ENCODE measurements at places on chromosomes 2 and 18.

- no peak for DNase-seq
Measured at GRCh38 chr2:192254444-192254843, 59.7 kb upstream of the TMEFF2 start.

DNA sequence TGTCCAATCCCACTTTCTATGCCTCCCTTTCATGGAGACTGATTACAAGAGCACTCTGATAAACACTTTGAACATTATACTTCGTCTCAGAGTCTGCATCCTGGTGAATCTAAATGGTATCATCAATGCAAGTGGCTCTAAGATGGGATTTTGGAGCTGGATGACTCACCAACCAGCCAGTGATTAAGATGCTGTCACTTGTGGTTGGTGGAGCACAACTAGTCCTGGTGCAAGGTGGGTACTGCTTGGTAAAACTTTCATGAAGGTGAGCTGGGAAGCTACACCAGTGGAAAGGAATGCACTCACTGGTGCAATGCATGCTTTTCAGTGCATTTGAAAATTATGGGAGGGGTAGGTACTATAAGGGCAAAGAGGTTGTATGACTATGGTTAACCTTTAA lies 137.7 kb upstream of the TRIB2 start:
- no peak for DNase-seq

- DNase-seq, result no peak
Measured at GRCh38 chr2:98324181-98324580, 22.1 kb upstream of the CNGA3 start.

GRCh38 chr18:29007986-29008654 lies 831.2 kb upstream of the CDH2 start:
- DNase-seq, result no peak

- no peak for DNase-seq
Measured at GRCh38 chr2:84421197-84421596, 37.9 kb downstream of the SUCLG1 start.

- no peak for DNase-seq
Measured at GRCh38 chr18:36073676-36074075, 6.3 kb upstream of the RPRD1A start.

DNA sequence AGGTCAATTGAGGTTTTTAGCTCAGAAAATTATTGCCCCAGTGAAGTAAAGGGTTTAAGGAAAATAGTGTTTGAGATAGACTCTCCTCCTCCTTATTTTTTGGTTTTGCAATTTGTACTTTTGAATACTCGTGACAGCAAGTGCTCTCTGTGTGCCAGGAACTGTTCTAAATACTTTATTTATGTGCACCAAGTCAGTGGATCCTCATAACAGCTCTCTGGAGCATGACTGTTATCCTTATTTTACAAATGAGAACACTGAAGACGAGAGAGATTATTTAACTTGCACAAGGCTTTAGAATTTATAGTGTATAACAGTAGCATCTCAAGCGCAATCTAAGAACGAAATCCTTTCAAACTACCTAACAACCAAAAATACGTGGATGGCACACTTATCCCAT lies 24.7 kb downstream of the BABAM2 start:
- DNase-seq, result no peak

DNA sequence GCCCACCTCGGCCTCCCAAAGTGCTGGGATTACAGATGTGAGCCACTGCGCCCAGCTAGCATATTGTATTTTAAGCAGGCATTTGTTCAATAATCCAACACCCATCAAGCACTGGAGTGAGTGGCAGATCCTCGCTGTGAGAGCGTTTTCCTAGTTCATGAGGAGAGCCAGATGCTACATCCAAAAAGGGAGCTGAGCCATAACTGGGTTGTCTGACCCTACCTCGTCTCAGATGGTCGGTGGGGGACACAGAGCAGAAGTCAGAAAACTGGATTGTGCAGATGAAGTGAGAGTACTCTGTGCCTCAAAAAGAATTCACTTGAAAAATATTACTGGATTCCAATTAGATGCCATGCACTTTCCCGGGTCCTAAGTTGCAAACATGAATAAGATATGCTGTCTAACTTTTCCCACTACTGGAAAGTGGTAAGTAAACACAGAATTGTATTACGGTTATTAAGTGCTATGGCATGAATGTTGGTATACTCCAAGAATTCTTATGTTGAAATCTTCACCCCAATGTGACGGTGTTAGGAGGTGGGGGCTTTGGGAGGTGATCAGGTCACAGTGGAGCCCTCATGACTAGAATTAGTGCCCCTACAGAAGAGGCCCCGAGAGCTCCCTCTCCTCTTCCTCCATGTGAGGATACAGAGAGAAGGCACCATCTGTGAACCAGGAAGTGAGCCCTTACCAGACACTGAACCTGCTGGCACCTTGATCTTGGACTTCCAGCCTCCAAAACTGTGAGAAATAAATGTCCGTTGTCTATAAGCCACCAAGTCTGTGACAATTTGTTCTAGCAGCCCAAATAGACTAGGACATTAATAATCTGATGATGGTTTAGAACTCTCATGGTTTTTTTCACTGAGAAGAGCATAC lies 21.5 kb downstream of the SOWAHC start:
- DNase-seq, result no peak

- DNase-seq, result no peak
Measured at GRCh38 chr2:189022492-189022891, 48.3 kb downstream of the COL3A1 start.

GRCh38 chr2:30428827-30429461 lies 18.1 kb upstream of the LCLAT1 start:
- no peak for DNase-seq

DNA sequence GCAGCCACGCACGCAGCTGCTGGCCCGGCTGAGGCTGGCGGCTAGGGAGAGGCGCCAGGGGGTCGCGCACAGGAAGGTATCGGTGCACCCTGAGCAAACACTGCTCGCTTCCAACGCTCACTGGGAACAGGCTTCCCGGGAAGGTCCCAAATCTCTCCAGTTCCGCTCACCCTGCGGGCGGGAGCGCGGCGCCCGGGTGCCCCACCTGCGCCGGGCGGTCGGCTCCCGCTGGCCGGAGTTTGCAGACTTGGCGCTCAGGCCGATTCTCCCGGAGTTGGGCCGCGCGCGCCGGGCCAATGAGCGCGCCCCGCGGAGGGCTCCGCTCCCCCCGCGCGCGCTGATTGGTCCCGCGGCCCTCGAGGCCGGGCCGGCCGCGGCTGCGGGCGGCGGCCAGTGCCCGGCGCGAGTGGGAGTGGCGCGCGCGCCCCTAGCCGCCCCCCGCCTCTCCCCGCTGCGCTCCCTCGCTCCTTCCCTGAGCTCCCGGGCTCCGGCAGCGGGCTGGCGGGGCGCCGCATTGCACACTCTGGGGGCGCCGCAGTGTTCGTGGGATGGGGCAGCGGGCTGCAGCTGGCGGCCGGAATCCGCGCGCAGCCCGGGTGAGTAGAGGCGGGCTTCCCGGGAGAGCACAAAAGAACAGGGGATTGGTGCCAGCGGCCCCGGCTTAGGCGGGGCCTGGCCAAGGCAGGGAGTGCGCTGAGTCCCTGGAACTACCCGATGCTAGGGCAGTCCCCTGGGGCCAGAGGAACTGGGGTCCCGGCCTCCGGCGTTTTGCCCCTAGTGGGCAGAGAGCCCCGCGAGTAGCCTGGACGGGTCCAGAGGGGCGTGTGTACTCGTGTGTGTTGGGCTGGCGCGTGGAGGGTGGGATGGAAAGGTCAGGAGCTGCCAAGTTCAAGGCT lies at the start of gene LYPD6:
LYPD6 (plus strand) TSS at position 461 of the 896 bp plus-strand sequence. CDS start 107,122 bp downstream, outside the sequence.
- DNase-seq, result no peak

DNA sequence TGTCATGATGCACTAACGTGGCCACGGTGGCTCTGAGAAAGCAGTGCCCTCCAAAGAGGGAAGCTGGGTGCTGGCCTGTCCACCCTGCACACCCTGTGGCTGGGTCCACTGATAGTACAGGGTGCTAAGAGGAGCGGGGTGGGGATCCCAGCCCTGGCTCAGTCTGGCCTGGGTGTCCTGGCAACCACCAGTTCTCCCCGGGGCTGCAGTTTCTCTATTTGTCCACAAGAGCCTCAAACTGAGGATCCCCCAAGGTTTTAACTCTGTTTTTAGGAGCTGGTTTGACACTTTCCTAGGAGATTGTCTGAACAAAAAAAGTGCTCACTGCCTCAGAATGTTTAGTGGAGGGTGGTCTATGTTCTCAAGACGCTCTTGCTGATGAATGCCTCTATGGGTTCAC lies 29.0 kb downstream of the EDAR start:
- DNase-seq, result no peak

DNA sequence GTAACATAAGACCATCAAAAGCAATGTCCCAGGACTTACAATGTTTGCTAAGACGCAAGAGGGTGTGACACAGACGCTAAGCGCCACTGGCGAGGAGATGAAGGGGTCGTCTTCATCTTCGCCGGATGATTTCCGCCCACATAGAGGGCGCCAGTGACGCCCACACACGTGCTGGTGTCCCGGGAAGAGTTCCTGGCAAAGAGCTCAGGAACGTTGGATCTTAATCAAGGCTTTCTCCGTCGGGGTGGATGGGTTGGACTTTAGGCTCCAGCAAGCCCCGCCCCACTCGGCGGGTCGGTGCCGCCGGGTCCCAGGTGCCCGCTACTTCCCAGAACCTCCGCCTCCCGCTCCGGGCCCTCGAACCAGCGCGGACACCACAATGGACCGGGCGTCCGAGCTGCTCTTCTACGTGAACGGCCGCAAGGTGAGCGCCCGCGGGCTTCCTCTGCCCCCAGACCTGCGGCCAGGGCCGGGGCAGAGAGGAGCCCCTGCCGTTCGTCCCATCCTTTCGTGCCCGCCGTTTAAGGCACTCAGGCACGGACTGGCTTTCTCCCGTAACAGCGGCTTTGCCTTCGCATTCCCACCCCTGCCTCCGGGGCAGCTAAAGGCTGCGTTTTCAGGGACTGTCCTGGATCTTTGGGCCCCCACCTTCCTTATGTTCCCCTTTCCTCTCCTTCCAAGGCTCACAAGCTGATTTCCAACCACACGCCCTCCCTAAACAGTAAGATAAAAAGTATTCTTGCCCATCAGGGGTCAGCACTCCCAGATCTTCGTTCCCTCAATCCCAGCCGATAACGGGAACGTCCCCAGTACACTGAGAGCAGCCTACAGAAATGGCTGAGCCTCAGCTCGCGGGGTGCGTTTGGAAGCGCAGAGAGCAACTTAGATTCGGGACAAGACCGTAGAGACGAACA lies at the start of gene AOX1:
AOX1 (plus strand) TSS at position 285 of the 914 bp plus-strand sequence; CDS start at position 380, 95 bp downstream.
- no peak for DNase-seq

- no peak for DNase-seq
Measured at GRCh38 chr2:46393865-46394264, 85.5 kb upstream of the TMEM247 start.

GRCh38 chr2:169272010-169272409 lies 90.3 kb downstream of the LRP2 start:
- DNase-seq, result no peak

DNA sequence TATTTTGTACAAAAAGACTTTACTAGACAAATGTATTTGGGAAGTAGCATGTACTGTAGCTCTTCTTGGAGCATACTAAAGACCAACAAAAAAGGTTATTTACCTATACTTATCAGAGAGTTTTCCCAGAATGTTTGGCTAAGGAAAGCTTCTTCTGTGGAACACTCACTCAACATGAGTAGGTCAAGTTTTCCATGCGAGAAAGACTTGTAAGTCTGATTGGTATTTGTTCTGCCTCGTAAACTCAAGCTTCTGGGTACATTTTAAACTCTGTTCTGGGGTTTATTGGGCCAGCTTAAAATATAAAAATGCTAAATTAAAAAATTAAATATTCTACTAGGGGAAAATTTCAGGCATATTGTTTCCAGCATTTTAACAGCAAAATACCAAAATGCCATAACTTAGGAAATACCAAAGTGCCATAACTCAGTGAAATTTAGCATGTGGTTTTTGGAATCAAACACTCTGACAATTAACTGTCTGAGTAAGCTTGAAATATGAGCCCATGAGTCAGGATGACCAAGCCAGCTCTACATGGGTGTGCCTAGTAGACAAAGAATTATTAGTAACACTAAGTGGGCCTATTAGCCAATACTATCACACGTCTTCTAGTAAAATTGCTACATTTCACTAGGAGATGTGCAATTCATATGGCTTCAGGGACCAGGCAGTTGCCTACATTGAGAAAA lies 47.3 kb upstream of the SERPINE2 start:
- no peak for DNase-seq

DNA sequence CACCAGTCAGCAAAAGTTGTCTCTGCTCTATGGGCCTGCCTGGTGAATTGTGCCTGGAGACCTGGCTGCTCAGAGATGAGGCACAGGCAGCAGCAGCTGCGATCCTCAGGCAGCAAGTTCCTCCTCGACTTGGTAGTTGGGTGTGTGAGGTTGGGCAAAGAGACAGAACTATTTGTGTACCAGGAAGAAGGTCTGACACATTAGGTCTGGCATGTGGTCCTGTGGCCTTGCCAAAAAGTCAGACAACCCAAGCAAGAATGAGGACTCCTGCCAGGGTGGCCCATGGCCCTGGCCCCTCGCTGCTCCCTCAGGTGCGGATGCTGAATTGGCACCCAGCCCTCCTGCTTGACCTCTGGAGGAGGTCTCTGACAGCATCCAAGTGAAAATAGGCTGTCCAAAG lies 192.7 kb downstream of the DYSF start:
- no peak for DNase-seq

GRCh38 chr18:77165503-77166188 lies 33.1 kb upstream of the MBP start:
- no peak for DNase-seq

GRCh38 chr2:111117598-111118480 lies 2.9 kb upstream of the BCL2L11 start:
- no peak for DNase-seq

DNA sequence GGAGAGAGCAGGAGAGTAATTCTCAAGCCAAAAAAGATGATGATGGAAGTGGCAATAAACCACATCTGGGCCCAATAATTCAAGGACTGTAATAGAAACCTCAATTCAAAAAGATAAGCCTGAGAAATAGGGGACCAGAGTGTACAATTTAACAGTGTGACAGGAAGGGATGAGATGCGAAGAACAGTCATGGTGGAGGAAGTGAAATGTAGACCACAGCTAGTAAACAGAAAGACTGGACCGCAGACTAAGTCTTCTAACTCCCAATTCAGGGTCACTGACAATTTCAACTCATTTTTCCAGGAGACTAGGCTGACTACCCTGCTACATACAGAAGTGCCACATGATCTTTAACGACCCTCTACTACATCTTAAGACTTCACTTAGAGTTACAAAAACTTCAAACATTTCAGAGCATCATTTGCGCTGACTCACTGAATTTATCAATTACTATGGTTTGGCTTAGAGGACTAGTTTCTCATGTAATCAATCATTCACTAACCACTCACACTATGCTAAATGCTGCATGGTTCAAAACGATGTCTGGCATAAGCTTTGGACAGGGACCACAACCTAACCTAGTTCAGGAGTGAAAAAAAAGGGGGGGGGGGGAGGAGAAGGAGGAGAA lies 9.0 kb downstream of the CUL3 start:
- no peak for DNase-seq
